ENCODE measurements at places on chromosomes 4 and X.

GRCh38 chrX:153731117-153731844 lies 6.6 kb downstream of the ABCD1 start:
- DNase-seq: no peak

DNA sequence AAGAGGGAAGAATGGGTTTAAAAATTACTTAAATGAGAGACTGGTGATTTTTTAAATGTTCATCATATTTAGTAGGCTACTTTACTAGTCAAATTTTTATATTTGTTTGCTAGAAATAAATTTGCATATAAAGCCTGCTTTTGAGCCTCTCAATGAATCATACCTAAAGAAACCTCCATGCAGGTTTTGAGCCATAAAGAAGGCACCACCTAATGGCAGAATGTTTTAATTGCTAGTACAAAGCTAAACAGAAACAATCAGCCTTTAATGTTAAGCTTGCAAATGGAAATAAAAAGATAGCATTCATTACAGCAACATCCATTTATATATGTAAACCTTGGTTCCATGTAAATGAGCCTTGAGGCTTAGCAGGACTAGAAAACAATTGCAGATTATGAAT lies 989.7 kb downstream of the CCSER1 start:
- no peak for DNase-seq

GRCh38 chr4:63937961-63938360 lies 471.3 kb downstream of the TECRL start:
- DNase-seq: no peak

DNA sequence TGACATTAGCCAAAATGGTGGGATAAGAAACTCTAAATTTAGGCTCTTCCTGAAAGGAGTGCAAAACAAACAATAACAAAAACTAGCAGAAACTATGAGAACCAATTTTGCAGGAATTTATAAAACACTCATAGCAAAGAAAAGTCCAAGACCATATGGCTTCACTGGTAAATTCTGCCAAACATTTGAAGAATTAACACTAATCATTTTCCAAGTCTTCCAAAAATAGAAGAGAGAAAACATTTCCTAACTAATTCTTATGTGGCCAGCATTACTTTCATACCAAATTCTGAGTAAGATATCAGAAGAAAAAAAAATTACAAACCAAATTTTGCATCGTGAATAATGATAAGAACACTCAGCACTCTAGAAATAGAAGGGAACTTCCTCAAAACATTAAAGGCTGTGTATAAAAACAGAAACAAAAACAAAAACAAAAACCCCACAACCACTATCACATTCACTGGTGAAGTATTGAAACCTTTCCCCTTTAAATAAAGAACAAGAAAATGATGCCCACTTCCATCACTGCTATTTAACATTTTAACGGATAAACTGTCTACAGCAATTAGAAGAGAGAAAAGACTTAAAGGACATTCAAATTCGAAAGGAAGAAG lies 524.3 kb upstream of the GALNTL6 start:
- no peak for DNase-seq

DNA sequence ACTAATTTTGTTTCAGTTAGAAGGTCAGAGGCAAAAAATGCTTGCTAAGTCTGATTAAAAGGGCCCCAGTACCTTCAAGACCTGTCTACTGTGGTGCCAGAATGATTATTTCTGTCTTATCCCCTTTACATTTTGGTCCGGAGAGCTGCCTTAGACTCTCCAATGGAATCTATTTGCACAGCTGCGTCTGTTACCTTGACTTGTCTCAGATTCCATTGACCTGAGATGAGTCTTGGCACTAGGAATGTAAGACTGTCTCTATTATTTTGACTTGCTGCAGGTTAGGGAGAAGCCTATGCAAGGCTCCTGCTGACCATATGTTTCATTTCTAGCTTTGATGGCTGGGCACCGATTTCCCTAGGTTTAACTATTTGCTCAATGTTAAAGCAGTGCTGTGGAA lies 457.6 kb downstream of the KCTD8 start:
- no peak for DNase-seq

- DNase-seq: no peak
These were observed 37.4 kb downstream of the ACSL4 start for GRCh38 chrX:109695637-109696036.

GRCh38 chr4:134687646-134688628 lies 486.3 kb upstream of the PABPC4L start:
- no peak for DNase-seq

DNA sequence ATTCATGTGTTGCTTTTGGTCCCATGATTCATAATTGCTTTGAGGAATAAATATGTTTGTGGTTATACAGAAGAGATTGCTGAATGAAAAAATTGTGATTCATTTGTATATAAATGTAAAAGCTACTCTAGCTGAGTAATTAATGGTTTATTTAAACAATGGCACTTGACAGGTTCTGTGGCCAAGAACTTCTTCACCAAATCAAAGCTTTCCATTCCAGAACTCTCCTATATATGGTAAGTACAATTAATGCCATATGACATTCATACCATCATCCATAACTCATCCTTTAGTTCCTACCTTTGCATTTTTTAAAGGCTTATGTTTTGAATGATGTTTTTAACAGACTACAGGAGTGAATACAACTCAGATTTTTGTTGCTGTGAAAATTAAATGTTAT lies 105.8 kb downstream of the REPS2 start:
- DNase-seq: no peak

GRCh38 chr4:90876296-90876695 lies 749.1 kb downstream of the CCSER1 start:
- no peak for DNase-seq

- no peak for DNase-seq
These were observed 29.9 kb downstream of the CLRN2 start for GRCh38 chr4:17544831-17545234.

GRCh38 chr4:105192910-105193309 lies 46.2 kb downstream of the TET2 start:
- no peak for DNase-seq

GRCh38 chrX:24235084-24235710 lies 78.7 kb downstream of the SUPT20HL2 start:
- DNase-seq: no peak

- DNase-seq: peak; percentile 49
These were observed at the start of gene KCND1 for GRCh38 chrX:48971249-48972219. TSS of gene KCND1 (minus strand) at chrX:48971844. CDS start at chrX:48970271, 1,573 bp downstream.

- DNase-seq: no peak
These were observed 461 bp upstream of the SLC9A6 start for GRCh38 chrX:135984791-135985156.

- no peak for DNase-seq
These were observed 162.0 kb upstream of the EOLA2 start for GRCh38 chrX:150100261-150100660.

- no peak for DNase-seq
These were observed 91.1 kb downstream of the LDB2 start for GRCh38 chr4:16807355-16807754.

DNA sequence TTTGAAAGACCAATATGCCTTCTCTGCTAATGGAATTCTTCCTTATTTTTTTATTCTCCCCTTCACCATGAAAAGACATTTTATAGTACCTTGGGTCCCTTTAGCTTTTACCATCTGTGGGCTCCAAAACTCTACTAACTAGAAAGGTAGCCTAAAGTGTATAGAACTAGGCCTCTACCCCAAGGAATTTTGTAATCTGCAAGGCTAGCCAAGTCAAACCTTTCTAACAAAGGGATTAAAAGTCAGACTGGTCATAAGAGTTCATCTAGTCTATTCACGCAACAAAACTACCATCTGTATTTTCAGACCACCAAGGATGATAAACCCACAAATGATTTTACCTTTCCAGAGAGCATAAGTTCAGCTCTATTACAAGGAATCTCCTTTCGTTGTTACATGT lies 189.5 kb upstream of the DCAF8L1 start:
- no peak for DNase-seq

DNA sequence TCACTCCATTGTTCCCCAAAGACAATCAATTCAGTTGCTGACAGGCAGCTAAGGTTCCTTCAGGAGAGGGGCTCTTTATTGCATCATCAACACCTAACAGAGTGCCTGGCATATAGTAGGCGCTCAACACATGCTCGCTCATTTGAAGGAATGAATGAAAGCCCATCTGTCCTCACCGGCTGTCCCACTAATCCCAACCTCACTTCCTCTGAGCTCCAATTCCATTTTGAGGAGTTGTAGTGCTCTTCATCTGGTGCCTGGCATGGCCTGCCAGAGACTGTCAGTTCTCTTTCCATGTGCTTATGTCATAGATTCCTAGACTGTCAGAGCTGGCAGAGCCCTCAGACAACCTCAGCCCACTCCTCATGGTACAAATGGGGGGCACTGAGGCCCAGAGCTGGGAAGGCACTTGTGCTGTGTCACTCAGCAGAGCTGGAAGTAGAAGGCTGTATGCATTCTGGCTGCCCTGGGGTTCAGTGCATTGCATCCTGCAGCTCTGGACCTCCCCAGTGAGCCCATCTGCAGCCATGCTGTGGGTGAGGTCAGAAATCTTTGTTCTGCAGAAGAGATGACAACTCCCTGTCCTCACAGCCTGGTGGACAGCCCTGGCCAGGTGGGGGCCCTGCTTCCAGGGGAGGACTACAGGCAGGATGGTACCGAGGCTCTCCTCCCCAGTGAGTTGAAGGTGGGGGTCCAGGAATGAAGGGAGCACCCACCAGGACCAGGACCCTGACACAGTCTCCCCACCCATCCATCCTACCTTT lies 134.9 kb upstream of the PJA1 start:
- no peak for DNase-seq

GRCh38 chrX:153669901-153670731 lies 3.5 kb downstream of the PNCK start:
- DNase-seq: no peak

DNA sequence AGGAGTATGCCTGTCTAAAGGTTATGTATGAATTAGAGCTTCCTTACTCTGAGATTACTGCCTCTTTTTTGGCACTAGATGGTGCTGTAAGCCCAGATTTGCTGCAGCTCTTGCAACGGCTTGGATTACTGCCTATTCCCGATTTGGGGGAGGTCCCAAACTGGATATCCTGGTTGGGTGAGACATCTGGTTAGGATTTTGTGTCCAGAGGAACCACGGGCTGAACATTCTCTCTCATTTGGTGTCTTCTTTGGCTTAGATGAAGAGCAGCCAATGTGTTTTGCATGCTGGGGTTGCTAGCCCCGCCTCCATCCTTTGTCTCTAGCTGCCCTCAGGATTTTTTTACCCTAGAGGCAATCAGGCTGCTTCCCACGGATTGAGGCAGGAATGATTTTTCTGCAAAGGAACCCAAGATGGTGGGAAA lies 31.9 kb downstream of the F8A1 start:
- DNase-seq: peak; percentile 68

GRCh38 chr4:32031026-32031425 lies 1310.9 kb downstream of the PCDH7 start:
- no peak for DNase-seq

DNA sequence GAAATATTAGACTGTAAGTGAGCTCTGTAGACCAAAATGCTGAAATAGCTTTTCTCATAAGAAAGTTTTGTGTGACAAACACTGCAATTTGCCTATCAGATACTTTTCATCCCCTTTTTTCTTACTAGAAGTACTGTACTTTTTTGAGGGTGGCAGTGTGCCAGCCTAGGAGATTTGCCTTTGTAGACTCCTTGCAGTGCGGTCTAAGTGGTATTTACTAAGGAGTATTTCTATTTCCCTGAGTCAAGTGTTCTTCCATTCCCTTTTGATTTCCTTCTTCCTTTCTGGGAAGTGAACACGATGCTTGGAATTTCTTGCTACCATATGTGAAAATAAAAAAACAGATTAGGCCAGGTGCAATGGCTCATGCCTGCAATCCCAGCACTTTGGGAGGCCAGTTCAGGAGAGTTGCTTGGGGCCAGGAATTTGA lies 34.6 kb downstream of the PDLIM5 start:
- DNase-seq: no peak

DNA sequence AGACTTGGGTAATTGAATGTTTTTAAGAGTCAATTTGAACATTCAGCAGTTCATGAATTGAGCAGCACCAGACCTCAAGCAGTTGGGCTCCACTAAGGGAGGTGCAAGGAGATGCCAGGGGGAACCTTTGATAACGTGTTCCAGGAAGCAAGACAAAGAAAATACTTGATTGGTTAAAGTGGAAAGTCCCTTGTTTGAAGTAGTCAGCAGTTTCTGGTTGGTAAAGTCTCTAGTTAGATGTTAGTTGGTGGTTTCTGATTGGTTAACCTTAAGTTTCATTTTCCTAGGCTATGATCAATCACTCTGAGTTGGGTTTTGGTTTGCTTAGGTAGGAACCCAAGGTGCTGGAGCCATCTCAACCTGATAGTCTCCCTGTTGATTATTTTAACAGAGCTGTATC lies 4.0 kb downstream of the HERC6 start:
- DNase-seq: no peak

DNA sequence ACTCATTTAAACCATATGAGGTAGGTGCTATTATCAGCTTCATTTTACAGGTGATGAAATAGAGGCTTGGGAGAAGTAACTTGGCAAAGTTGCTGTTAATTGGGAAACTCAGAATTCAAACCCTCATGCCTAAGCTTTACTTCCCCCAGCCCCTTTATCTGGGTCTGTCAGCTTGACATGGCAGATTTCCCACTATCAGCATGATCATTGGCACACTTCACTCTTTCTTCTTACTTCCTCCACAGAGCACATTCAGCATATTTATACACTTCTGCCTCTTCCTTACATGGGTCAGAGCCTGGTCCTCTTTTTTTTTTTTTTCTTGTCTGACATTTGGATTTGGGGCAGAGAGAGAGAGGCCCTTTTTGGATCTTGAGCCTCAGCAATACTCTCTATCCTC lies 56.5 kb upstream of the ARX start:
- peak; percentile 9 for DNase-seq

DNA sequence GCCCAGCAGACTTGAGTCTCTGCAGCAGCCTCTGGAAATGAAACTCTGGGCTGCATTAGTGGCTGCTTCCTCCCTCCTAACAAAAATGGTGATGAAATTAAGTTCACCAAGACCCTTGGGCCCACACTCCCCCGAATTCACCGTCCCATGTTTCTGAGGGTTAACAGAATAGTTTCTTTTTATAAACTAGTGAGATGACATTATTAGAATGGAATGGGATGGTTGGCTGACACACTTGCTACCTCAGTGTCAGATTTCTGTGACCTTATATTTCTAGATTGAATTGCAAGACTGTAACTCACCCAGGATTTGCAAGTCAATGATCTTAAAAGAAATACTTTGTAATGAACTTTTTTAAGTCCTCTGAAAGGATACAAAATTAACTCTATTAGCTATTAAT lies 127.1 kb downstream of the SHROOM3 start:
- DNase-seq: no peak

DNA sequence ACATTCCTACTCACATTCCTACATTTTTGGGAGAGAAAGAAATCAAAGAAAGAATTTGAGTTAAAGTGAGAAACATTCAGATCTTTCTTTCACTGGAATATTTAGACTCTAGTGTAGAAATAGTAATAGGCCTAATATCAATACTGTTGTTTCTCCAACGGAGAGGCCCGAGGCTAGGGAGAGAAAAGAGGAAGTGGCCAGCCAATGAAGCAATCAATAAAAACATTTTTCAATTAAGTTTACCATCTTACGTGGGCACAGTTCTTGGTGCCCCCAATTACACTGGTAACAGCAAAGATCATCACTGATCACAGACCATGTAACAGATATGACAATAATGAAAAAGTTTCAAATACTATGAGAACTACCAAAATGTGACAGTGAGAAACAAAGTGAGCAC lies 281.4 kb downstream of the GPM6A start:
- no peak for DNase-seq

DNA sequence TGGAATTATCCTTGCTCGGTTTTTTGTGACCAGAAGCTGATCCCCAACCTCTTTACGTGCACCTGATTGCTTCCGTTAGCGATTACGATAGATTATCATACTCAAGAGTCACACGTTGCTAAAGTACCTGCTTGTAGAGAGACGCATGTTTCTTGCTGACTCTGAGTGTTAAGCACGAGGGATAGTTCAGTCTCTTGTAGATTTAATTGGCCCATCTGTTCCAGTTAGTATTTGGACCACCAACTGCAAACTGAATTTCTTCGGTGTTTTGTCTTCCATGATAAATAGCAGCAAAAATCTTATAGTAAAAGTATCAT lies 516 bp upstream of the COX18 start:
- DNase-seq: no peak
